Activated CD8-positive, alpha-beta memory T cell treated with anti-CD3 and anti-CD28 coated beads for 4 hours (primary cell): ENCODE measurements at places on chromosomes 16 and 17.
A peak's percentile ranks its signal among the peaks of the same experiment; 100 is the strongest.

DNA sequence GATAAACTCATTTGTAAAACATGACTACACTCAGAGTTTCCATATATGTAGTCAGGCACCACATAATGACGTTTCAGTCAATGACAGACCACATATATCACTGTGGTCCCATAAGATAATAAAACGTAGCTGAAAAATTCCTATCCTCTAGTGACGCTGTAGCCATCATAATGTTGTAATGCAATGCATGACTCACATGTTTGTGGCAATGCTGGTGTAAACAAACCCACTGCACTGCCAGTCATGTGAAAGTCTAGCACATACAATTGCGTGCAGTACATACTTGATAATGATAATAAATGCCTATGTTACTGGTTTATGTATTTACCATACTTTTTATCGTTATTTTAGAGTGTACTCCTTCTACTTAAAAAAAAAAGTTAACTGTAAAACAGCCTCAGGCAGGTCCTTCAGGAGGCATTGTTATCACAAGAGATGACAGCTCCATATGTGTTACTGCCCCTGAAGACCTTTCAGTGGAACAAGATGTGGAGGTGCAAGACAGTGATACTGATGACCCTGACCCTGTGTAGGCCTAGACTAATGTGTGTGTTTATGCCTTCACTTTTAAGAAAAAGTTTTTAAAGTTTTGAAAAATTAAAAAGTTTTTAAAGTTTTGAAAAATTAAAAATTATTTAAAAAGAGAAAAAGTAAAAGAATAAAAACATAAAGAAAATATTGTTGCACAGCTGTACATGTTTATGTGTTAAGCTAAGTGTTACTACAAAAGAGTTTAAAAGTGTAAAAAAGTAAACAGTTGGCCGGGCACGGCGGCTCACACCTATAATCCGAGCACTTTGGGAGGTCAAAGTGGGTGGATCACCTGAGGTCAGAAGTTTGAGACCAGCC is 9.0 kb downstream of the STAT5B start:
- DNase-seq, result peak; percentile 50

GRCh38 chr17:46773676-46774075 is 44.8 kb downstream of the WNT3 start:
- DNase-seq, result no peak

DNA sequence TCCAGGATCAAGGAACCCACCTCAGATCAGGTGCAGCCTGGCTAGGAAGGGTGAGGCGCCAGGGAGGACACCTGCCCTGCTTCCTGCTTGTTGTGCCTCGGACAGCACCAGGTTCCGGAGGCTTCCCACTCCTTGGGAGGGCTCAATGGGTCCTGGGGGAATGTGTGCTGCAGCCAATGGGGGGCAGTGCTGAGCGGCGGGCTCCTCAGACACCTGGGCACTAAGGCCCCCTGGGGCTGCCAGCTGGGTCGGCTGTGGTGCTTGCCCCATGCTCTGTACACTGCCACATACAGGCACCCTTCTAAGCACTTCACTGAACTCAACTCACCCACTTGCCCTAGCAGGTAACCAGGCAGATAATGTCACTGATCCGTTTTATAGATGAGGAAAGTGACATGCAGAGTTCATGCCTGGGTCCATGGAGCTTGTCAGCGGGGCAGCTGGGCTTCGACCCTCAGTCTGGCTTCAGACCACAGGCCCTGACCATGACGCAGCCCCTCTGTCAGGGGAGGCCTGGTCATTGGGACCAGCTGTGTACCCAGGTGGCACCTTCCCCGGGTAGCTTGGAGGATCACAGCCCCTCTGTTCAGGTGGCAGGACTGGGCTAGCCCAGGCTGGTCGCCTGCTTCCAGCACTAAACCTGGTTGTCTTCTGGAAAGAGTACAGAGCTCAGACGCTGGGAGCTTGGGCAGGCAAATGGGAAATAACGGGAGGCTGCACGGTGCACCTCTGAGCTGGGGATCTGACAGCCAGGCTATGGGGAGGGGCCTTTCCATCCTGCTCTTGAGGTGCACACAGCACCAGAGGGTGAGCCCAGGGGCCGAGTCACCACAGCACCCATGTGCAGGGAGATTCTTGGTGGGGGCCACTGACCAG is 8.2 kb downstream of the FN3K start:
- DNase-seq, result no peak

GRCh38 chr16:53502331-53503269 is at the start of gene AKTIP:
Gene AKTIP, minus strand, starts transcription at chr16:53503209. Its CDS starts 2,950 bp downstream, at chr16:53500259.
- no peak for DNase-seq

- no peak for DNase-seq
These were observed 18.6 kb upstream of the CDH3 start for GRCh38 chr16:68626557-68626956.

GRCh38 chr17:66755101-66755943 is 79.6 kb upstream of the CACNG5 start:
- no peak for DNase-seq

GRCh38 chr17:288802-289356 is 63.7 kb downstream of the RPH3AL start:
- DNase-seq, result no peak

- no peak for DNase-seq
These were observed 578.6 kb upstream of the CA10 start for GRCh38 chr17:52737071-52737470.

DNA sequence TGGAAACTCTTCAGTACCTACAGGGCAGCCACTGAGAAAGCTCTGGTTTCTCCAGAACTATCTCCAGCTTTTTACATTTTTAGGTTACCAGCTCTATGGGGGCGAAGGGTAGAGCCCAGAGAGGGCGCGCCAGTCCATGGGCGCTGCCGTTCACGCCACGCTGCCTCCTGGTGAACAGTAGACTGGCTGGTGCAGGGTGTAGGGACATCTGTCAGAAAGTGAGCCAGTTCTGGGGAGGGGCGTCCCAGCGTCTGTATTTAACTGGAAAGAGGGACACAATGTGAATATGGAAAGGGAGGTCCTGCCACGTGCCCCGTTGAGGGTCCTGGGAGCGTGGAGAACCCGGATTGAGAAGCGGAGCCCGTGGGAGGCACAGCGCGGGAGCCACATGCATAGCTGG is 16.4 kb upstream of the CLEC18A start:
- no peak for DNase-seq

- no peak for DNase-seq
These were observed 12.0 kb downstream of the CPSF4L start for GRCh38 chr17:73249700-73250099.

DNA sequence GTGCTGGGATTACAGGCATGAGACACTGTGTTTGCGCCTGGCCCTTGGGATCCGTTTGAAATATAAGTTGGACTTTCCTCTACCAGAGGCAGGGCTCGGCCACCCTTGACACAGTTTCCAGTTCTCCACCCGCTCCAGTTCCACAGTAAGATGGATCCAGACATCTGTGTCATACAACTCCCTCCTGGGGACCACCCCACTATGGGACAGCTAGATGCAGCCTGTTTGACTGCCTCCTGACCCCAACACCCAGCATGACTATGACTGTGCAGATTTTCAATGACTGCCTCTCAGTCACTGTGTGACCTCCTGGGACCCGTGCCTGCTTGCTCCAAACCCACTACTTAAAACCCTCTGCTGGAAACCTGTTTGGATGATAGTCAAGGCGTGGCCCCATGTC is 166.7 kb downstream of the IRF8 start:
- DNase-seq, result no peak

GRCh38 chr16:7303660-7304200 is 28.9 kb upstream of the RBFOX1 start:
- no peak for DNase-seq

- no peak for DNase-seq
These were observed 2.2 kb upstream of the UQCRC2 start for GRCh38 chr16:21950782-21951521.

- DNase-seq, result no peak
These were observed 1.8 kb downstream of the MARVELD3 start for GRCh38 chr16:71627731-71628181.

- DNase-seq, result no peak
These were observed 41.4 kb downstream of the VPS53 start for GRCh38 chr17:673200-673681.

DNA sequence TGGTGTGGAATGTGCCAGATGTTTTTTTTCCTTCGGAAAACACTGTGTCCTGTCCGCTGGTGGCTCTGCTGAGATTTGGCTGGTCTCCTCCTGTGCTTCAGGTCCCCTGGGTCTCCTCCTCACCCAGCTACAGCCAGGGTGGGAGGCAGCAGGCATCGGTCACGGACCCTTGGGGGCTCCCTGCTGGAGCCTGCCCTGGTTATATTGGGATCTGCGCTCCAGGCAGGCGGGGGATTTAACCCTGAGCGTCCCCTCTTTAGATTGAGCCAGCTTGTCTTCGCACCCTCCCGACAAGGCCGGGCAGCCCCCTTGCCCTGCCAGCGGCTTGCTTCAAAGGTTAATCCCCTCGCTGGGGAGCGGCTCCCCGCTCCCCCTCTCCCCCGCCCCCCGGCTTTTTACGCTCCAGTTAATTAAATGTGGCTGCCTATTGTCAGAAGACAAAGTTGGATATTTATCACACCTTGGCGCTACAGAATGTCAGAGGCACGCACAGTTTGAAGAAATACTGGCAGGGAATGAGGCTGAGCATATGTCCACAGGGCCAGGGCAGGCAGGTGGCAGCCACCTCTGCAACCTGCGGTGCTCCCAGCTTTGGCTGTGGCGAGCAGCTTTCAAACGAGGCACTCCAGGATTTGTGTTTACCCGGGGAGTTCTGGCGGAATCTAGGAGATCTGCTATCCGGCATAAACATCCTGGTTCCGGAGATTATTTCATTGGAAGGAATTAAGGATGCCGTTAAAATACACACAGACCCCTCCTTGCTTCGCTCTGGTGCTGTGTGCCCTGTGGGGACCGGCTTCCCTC is 38.2 kb upstream of the GSE1 start:
- DNase-seq, result no peak

GRCh38 chr17:29051731-29052130 is 8.8 kb downstream of the PIPOX start:
- DNase-seq, result no peak

- no peak for DNase-seq
These were observed 3.5 kb downstream of the PLK1 start for GRCh38 chr16:23682181-23682580.

DNA sequence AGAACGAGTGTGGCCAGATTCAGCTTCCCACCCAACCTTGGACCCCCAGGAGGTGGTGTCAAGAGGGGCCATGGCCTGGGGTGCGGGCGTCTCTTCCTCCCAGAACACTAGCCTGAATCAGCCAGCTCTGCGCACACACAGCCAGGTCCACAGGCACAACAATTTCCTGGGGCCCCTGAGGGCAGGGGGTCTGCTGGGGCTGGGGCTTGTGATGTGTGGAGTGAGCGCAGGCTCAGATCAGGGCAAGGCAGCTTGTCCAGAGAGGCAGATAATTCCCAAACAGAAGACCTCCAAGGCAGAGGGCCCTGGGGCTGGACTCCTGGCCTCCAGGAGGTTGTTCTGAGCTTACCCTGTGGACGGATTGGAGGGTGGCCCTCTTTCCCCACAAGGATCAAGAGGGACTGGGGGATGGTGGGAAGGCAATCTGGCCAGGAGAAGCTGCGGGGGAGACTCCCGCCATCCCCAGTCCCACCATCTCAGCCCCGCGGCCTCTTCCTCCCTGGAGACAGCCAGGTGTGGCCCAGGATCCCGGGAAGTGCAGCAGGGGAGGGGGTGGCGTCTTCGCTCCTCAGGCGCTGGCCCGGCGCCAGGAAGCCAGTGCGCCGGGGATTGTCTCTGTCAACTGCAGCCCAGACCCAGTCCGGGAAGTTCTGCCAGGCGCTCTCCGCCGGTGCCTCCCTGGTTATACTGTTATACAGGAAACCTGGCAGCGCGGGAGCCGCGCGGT is 52.0 kb upstream of the AMZ2 start:
- DNase-seq, result no peak

- DNase-seq, result no peak
These were observed at the start of gene XYLT1 for GRCh38 chr16:17470908-17471718. Gene XYLT1, minus strand, starts transcription at chr16:17470960. Its CDS starts 164 bp downstream, at chr16:17470796.

- no peak for DNase-seq
These were observed 16.4 kb downstream of the TELO2 start for GRCh38 chr16:1509307-1510221.

DNA sequence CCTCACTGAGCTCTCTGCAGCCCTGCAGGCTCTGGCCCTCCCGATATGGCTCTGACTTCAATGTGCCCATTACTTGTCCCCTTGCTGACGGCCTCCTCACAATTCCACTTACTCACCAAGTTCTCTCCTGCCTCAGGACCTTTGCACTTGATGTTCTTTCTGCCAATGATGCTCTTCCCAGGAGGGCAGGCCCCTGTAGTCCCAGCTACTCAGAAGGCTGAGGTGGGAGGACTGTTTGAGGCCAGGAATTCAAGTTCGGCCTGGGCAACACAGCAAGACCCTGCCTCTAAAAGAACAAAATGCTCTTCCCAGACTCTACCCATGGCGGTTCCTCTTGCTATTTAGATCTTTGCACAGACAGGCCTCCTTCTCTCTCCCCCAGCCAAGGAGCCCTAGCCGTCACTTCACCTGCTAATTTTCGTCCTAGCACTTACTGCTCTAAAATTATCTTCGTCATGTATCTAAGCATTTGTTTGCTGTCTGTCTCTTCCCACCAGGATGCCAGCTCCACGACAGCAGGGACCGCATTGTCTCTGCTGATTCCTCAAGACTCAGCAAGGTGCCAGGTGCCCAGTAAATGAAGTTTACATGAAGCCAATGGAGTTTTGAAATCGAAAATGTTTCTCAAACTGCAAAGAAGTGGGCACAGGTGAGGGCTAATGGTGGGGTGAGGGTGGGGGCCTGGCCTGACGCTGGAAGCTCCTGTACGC is 626 bp upstream of the RAI1 start:
- no peak for DNase-seq

- no peak for DNase-seq
These were observed 189.4 kb downstream of the WWOX start for GRCh38 chr16:78288888-78289287.

- no peak for DNase-seq
These were observed 26.3 kb downstream of the SMTNL2 start for GRCh38 chr17:4610656-4611055.

GRCh38 chr17:19384723-19385391 is 2.1 kb downstream of the MFAP4 start:
- no peak for DNase-seq

- DNase-seq, result no peak
These were observed 18.6 kb downstream of the IGFBP4 start for GRCh38 chr17:40461732-40462342.

GRCh38 chr17:49214676-49215360 is 4.3 kb downstream of the ABI3 start:
- DNase-seq, result no peak

- no peak for DNase-seq
These were observed 41.0 kb upstream of the KSR1 start for GRCh38 chr17:27415120-27415795.

GRCh38 chr17:2435862-2436261 is 35.0 kb upstream of the MNT start:
- DNase-seq, result no peak

- DNase-seq, result no peak
These were observed 47.3 kb upstream of the CHMP6 start for GRCh38 chr17:80944326-80944725.

- no peak for DNase-seq
These were observed 1.7 kb upstream of the MNT start for GRCh38 chr17:2402544-2402943.

GRCh38 chr17:73713136-73713535 is 68.9 kb upstream of the SDK2 start:
- no peak for DNase-seq
